ENCODE measurements at places on chromosomes 4 and X.

DNA sequence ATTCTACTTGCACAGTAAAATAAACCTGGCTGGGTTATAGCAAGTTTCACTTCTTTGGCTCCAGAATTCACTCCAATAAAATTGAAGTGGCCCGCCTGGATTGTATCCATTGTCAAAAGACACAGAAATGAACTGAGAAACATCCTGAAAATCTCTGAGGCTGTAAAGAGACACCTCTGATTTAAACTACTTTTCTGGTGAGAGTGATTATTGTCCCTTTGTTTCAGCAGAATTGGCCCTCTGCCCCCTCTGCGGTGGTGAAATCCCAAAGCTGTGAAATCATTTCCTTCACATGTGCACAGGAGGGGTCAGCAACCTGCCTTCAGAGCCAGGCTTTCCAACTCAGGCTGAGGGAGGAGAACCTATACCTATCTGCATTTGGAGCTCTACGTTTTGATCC is 23.0 kb downstream of the GAB3 start:
- DNase-seq = no peak

DNA sequence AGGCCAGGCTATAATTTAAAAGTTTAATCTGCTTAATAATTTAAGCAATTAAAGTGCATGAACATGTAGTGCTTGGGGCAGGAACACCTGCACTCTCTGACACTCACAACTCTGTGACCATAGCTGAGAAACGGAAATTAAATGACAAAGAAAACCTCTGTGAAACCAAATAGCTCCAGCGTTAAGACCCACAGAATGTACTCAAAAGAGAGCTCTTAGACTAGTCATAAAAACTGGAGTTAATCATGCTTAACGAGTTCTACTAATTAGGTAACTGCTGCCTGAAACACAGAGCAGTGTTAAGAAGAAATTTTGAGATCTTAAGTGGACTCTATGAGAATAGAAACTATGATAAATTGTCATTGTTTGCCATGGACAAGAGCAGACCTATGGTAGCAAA is 174.4 kb upstream of the SPIN4 start:
- no peak for DNase-seq

DNA sequence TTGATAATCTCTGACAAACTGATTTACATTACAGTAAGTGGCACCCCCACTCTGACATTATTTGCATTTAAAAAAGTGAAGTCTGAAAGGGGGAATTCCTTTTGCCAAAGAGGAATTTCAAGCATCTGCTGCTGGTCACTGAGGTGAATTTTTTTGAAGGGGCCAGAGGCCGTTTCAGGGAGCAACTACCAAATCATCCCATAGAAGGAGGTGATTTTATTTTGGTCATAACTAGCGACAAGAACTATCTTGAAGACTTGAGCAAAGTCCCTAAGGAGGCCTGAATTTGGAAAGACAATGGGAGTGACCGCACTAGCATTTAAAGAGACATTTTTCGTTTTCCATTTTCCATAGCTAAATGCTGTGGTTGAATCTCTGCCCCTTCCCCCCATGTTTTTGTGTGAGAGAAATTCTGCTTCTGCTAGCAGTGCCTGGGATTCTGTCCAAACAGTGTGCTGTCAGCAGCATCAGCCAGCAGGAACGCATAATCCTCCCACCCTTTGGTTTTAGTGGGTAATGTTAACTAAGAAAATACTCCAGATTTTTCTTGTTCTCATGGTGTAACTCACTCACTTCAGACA is 110.1 kb upstream of the MED14 start:
- peak; percentile 59 for DNase-seq

GRCh38 chr4:94351319-94351718 is 8.7 kb upstream of the HPGDS start:
- DNase-seq = no peak

DNA sequence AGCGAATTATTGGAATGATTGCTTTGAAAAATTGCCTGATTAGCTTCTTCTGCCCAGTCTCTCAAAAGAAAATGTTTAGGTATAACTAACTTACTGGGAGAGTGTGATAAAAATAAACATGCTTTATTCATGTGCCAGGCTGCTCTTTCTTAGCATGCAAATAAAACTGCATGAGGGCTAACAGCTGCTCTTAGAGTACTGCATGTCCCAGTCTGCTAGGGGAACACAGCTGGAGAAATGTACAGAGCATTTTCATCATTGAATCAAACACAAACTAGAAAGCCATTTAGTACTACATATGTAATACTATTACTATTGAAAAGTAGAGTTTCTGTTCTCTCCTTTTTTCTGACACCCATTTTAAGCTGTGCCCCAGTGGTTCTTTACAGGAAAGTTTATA is 726.0 kb downstream of the GRID2 start:
- peak; percentile 23 for DNase-seq

DNA sequence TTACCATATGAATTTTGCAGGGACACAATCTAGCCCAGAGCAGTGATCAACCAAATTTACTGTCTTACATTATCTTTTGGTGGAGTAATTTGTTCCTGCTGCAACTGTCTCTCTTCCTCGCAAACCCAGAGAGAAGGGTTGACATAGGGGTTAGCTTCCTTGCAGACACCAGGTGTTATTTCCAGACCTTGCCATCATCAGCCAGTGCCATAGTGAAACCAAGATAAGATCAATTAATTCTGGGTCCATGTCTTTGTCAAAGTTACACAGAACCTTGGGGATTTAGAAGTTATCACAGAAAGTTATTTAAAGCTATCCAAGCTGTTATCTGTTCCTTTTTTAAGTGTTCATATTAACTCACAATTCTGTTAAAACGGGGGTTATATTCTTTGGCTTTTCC is 23.6 kb upstream of the GPRIN3 start:
- DNase-seq = no peak

GRCh38 chr4:139196462-139196861 is 19.4 kb upstream of the ELF2 start:
- no peak for DNase-seq

GRCh38 chrX:155880586-155881157 is 473 bp upstream of the VAMP7 start:
- DNase-seq = no peak

GRCh38 chr4:176137631-176138030 is 57.8 kb downstream of the SPATA4 start:
- no peak for DNase-seq
